Posterior vena cava (tissue), 2 donors: ENCODE measurements at places on chromosomes 2 and 18. TPM values are rescaled to one million over a fixed set of nuclear protein-coding genes. Genes with fewer than 3 reads are reported as not detected.

The HNRNPA3 gene
- total RNA-seq = 166 TPM

The FNDC4 gene
- total RNA-seq = 22.1 TPM

The LIMS2 gene
- 235 TPM for total RNA-seq

The SERPINB7 gene
- not detected for total RNA-seq

The LHCGR gene
- total RNA-seq = 0.37 TPM

The DPP10 gene
- not detected for total RNA-seq

The LAMA3 gene
- total RNA-seq = 48.4 TPM
